ENCODE measurements at places on chromosomes 7 and 10.

GRCh38 chr10:131845505-131846239 is 55.1 kb upstream of the PPP2R2D start:
- no peak for DNase-seq

- DNase-seq: no peak
These were observed 105.3 kb upstream of the FAM20C start for GRCh38 chr7:87047-87446.

DNA sequence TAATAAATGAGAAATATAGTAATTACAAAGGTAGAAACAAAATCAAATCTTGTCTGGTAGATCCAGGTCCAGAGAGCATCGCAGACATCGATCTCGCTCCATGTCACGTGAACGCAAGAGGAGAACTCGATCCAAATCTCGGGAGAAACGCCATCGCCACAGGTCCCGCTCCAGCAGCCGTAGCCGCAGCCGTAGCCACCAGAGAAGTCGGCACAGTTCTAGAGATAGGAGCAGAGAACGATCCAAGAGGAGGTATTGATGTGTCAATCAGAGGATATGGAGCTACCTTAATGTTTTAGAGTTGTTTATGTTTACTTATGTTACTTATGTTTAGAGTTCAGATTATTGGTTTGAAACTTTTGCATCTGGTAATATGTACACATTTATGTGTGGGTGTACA is 57.8 kb downstream of the LUC7L2 start:
- DNase-seq: no peak

- no peak for DNase-seq
These were observed 171.1 kb upstream of the GRB10 start for GRCh38 chr7:50953820-50954219.

- DNase-seq: no peak
These were observed 232.4 kb downstream of the SLC25A13 start for GRCh38 chr7:96089511-96089910.

DNA sequence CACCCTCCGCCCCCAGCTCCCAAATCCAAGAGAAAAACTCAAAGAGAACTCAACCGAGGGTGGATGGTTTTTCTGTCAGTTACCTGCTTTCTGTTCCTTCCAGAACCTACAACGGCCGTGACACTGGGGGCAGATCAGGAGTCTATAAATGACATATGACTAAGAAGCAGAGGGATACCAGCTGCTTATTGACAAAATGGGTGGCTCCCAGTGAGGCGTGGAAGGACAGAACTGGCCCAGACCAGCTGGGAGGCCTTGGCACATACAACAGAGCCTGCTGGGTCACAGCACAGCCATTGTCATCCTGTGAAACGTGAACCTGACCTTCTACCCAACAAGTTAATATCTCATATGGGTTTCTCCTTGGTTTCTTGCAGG is 84.3 kb upstream of the ADRB1 start:
- DNase-seq: no peak

DNA sequence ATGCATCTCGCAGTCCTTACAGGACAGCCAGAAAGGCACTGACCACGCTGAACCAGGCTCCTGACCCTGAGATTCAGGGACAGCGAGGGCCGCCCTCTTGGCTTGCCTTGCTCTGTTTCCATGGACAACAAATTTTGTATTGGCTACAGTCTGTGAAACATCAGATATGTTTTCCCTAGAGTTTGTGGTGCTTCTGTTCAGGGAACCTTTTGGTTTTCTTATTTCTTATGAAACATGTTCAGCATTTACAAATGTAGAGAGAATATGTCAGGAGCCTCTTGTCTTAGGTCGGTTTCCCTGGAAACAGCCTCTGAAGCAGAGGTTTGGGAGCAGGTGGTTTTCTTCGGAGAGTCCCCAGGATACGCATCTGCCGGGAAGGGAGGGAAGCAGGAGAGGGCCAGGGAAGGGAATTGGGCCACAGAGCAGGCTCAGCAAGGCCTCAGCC is 260.1 kb downstream of the CCDC3 start:
- no peak for DNase-seq

DNA sequence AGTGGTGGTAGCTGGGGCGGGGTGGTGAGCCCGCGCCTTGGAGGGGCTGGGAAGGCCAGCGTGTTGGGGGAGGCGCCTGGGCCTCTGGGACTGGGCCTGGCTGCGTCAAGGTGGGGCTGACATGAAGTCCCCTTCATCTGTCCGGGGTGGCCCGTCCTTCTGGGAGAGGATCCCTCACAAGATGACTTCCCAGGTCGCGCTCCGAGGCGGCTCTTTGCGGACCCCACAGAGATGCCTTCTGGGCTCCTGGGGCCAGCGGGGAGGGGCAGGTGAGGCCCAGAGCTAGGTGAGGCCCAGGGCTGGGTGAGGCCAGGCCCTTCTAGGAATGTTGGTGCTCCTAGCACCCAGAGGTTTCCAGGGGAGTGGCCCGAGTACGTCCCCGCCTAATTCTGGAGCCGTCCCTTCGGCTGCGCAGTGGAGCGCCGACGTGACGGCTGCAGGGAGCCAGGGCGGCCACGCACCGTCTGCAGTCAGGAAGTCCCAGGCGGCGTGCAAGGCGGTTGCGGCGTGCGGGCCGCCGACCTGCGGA is 58.2 kb upstream of the NUPR2 start:
- no peak for DNase-seq

- DNase-seq: no peak
These were observed 201.8 kb upstream of the HDAC9 start for GRCh38 chr7:18293759-18294158.

GRCh38 chr10:125415964-125416363 is 255.6 kb upstream of the CTBP2 start:
- DNase-seq: no peak
